Activated T-cell treated with anti-CD3 and anti-CD28 coated beads for 1 hour (primary cell): ENCODE measurements at places on chromosomes 7 and 10.

DNA sequence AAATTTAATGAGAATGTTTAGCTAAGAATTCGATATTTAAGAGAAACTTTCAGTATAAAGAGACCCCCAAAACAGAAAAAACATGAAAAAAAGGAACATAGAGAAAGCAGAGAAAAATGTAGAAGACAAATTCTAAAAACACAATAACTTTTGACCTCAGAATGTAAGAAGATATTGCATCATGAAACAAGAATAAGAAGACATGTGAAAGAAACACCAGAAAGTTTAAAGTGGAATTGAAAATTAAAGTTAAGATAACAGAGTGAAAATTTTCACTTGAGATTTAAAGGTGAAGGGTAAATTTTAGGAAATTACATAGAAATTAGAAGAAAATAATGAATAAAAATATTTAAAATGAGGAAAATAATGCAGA, 78.2 kb upstream of the FAM3C start:
- DNase-seq, result no peak

DNA sequence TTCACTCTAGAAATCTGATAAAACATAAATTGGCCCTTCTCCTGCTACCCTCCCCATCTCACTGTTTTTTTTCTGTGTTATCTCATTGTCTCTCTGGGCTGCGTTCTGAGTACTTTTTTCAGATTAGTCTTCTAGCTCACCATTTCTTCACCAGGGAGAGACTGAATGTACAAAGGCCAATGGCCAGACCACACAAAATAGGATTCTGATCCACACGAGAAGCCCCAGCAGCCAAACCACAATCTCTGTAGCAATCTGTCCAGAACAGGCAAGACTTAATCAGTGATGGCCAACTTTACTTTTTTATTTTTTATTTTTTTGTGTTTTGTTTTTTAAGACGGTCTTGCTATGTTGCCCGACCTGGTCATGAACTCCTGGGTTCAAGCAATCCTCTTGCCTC, 55.9 kb upstream of the PAPSS2 start:
- DNase-seq, result no peak

DNA sequence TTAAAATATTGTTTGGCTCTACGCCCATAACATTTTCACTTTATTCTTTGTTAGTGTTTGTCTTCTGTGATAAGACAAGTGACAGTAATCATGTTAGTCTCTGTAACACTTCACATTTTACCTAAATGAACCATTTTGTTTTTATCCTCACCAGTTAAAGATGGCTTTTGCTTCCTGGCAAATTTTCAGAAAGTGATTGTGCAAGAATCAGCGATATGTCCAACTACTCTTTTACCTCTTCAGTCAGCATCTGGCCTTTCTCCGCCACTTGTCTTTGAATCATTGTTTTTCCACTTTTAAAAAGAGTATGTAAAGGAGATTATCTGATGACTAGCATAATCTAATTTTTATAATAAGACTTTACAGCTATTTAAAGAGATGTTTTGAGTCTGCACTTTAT, 3.5 kb downstream of the DGKB start:
- no peak for DNase-seq

- no peak for DNase-seq
Measured at GRCh38 chr7:100189061-100189460, 11.3 kb downstream of the STAG3 start.

DNA sequence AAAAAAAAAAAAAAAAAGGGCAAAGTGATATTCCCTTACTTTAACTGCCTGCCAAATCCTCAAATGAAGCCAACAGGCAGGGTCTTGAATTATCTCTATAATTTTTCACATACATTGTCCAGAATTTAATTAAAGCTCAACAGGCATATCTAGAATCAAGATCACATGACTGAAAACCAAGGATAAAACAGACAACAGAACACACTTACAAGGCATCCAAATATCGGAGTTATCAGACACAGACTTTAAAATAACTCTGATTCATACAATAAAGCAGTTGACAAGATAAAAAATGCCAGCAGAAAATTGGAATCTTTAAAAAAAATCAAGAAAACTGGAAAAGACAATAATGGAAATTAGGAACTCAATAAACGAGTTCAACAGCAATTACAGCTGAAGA, 10.7 kb downstream of the CYTH3 start:
- no peak for DNase-seq

DNA sequence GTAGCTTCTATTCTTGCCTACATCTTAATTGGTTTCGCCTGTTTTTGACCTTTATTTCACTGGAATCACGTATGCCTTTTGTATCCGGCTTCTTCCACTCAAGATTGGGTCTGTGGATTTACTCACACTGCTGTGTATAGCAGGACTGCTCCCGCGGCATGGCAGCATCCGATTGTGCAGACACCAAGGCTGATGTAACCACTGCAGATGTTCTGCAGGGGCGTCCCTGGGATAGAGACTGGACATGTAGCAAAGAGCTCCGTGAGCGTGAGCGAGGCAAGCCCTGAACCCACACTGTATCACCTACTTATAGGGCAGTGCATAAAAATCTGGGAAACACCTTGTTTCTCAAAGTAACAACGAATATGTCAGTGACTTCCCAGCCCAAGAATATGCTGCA, 11.4 kb upstream of the IDI2 start:
- no peak for DNase-seq

- peak; percentile 50 for DNase-seq
Measured at GRCh38 chr10:43304687-43305333, 37.9 kb upstream of the RASGEF1A start.

GRCh38 chr10:34908481-34908880, 93.4 kb upstream of the PARD3 start:
- DNase-seq, result no peak

DNA sequence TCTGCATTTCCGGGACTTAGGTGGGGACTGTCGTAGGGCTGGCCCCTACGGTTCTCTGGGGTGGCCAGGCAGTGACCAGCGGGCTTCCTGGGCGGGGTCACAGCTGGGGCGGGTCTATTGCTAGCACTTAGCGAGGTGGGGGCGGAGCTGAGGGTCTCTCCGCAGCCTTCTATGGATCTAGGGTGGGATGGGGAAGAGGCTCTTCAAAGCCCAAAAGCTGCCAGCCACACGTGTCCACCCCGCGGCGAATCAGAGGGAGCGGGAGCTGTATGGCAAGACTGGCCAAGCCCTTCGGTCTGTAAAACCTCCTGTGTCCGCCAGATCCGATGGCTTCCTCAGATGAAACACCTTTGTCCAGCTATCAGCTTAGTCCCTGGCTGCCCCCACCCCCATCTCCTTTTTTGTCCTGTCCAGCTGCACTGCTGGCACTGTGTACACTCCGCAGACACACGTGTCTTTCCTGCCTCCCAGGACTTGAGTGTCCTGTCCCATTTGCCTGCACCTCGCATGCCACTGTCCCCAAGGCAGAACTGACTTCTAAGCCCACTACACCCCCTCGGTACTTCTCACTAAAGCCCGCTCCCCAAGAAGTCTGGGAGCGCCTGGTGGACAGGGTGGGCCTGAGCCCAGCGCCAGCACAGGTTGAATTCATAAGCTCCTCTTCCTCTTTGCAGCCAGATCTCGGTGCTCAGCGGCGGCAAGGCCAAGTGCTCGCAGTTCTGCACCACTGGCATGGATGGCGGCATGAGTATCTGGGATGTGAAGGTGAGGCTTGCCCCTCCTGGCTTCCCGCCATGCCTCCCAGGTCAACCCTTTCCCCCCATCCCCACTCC, 14.8 kb downstream of the PDAP1 start:
- DNase-seq, result no peak

GRCh38 chr10:91909117-91909677, at the start of gene FGFBP3:
Gene FGFBP3 (minus strand): TSS chr10:91909486. CDS start chr10:91908969, 517 bp downstream.
- DNase-seq, result peak; percentile 17

DNA sequence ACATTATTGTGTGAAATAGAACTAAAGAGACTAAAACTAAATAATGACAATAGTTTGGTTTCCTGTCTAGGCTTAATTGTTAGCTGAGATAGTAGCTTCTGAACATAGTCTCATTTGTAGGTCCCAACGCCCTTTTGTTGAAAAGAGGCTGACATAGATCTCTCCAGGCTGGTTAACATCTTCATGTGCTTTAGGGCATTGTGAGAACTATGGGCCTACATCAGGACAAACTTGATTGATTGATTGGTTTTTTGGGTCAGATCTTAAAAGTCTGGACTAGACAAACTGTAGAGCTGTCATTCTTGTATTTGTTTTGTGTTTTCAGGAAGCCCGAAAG, 869 bp downstream of the CHCHD1 start:
- no peak for DNase-seq

GRCh38 chr10:53111529-53111928, 338.9 kb upstream of the MBL2 start:
- no peak for DNase-seq

DNA sequence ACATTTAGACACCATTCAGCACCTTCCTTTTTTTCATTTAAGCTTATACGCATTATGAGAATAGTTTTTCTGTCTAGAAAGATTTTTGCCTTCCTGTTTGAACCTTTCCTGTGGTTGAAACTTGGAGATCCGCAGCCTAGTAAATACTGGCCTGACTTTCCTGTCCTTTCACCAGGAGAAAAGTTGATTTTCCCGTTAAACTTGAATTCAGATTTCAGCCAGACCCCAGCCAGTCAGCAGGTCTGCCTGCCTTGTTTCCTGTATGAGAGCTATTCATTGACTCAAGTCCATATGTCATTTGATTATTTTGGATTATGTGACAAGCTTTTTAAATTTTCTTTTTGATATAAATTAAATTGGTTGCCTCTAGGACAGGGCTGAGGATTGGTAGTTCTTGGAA, 71.5 kb downstream of the EVX1 start:
- DNase-seq, result no peak

DNA sequence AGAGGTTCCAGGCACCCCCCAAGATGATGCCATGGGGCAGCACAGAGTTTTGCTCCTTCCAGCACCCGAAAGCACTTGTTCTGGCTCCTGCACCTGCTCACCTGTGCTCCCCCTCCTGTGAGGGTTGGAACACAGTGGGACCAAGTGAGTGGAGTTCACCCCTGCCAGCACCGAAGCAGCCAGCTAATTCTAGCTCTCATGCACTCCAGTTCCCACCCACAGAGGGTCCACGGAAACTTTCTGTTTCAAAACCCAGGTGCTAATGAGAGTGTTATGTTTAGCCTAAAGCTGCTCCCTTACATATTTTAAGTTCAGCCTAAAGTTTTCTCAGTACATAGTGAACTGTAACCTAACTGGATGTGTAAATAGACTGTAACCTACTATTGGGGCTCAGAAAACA, 42.6 kb upstream of the SLC35G1 start:
- DNase-seq, result no peak

GRCh38 chr10:78296785-78297184, 263.1 kb downstream of the RPS24 start:
- DNase-seq, result no peak

DNA sequence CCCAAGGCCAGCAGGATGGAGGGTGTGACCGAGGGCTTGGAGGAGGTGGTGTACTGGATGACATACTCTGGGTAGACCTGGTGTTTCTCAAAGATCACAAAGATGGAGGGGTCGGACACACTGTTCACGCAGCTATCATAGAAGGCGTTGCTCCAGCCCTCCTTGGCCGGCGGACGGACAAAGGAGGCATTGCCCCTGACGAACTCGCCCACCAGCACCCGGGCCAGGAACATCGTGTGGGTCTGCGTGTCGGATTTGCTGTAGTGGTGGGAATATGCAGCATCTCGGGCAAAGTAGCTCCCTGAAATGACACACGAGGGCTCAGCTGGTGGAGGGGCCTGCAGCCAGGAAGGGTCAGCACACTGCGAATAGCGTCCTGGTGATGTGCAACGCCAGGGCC, 38.2 kb downstream of the PARP12 start:
- no peak for DNase-seq

DNA sequence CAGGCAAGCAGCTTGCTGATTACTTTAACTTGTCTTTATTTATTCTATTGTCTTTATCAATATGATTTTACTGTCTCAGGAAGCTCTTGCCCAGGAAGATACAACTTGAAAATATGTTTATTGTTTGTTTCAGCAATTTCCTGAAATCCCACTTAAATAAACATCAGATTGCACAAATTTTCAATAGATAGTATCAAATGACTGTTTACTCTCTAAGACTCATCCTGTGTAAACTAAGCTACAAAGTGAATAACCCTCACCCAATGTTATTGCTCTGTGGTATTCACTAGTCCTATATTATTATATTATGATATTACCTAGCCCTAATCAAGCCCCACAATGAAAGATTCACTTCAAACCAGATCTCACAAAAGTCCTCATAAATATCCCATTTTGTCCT, 130.4 kb upstream of the HPS1 start:
- no peak for DNase-seq

DNA sequence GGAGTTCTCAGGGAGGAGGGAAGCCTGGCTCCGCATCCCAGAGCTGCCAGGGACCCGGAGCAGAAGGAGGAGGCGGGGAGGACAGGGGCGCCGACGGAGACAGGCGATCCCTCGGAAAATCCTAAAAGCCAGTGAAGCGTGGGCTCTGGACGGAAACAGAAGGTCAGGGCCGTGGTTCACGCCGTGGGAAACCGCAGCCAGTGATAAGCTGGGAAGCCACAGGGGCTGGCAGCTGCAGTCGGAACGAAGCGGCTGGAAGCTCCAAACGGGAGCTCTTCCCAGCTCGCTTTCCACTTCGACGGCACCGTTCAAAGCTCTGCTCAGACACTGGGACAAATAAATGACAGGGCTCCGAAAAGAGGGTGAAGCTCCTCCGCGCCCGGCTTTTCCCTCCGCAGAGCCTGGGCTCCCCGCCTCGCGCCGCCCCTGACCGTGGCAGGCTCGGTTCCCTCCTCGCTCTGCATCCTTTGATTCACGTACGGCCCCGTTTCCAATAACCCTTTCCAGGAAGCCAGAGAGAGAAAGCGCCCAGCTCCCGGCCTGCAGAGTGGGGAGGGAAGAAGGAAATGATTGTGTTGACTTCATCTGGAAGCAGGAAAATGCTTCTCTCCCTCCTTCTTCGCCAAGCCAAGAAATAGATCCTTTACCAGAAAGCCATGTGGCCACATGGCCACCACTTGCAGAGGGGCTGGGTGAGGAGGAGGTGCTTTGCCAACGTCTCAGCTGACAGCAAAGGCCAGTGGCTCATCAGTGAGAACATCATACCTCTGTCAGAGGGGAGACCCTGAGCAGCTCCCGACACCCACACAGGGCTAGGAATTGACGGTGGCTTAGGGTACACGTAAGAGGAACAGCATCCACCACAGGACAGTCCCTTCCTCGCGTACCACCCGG, 57.4 kb downstream of the ADRB1 start:
- DNase-seq, result no peak

- no peak for DNase-seq
Measured at GRCh38 chr10:53453196-53453595, 680.6 kb upstream of the MBL2 start.

DNA sequence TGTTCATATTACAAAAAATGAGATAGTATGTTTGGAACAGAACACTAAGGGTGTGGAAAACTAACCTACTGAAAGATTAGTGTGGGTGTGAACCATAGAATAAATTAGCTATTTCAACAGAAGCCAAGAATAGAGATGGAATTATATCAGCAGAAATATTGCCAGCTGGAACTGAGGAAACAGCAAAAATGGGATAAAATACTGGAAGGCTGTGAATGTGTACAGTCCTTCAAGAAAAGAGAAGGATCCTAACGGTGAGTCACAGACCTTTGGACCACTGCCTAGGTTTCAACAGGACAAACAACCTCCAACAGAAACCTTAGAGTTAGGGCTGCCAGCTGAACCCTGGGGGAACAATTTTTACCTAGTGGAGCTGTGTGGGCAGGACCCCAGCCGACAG, 395.0 kb downstream of the ZWINT start:
- no peak for DNase-seq
